Stimulated activated CD4-positive, alpha-beta T cell treated with anti-CD3 and anti-CD28 coated beads, TNF-alpha, amount 100 ng/mL, for 1 hour (primary cell): ENCODE measurements at places on chromosomes 16 and 17.

DNA sequence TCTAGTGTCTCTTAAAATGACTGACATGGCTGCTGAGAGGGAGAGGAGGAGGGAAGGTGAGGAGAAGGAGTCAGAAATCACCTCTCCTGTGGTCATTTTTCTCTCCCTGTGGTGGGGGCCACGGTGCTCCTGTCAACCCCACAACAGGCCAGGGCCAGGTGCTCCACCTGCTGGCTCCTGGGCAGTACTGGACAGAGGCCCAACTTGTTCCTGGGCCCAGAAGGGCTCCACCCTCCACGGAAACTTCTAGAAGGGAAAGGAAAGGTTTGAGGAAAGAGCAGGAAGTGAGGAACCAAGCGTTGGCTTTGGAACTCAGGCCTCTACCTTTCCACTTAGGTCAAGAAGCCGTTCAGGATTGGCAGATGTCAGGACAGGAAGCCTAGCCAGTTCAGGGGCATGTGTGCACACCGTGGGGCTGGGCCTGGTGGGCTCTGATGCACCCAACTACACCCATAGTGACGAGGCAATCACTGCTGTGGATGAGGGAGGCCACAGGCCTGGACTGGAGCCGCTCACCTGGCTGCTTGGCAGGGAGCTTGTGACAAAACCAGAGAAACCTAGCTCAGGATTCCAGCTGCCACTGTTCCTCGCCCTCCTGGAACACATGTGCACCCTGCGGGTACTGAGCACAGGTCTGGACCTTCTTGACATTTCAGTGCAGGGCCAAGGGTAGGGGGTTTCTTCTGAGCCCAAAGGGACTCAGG is 36.1 kb downstream of the WNT3 start:
- no peak for DNase-seq

DNA sequence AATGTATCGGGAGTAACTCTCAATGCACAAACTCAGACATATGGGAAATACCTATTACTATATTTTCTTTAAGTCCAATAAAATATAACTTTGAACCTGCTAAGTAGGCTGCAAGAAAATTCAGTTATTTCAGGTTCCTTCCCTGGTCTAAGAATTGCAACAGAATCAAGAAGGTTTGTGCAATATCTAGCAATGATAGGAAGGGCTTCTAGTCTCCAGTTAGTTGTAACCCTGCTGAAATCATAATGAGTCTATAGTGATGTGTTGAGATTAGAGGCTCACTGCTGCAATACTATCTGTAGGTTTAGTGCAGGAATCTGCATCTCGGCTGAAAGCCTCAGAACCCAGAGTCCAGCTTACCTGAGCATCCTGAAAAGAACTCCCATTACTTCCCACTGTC is 110.5 kb downstream of the PMP22 start:
- no peak for DNase-seq

- no peak for DNase-seq
These were observed 10.8 kb upstream of the HSBP1 start for GRCh38 chr16:83797013-83797412.

GRCh38 chr16:48250520-48251278 is 3.4 kb upstream of the ABCC11 start:
- no peak for DNase-seq

GRCh38 chr17:79984045-79984840 is 51.4 kb downstream of the TBC1D16 start:
- DNase-seq, result no peak

- no peak for DNase-seq
These were observed 478.9 kb upstream of the PSMD7 start for GRCh38 chr16:73817526-73818324.

DNA sequence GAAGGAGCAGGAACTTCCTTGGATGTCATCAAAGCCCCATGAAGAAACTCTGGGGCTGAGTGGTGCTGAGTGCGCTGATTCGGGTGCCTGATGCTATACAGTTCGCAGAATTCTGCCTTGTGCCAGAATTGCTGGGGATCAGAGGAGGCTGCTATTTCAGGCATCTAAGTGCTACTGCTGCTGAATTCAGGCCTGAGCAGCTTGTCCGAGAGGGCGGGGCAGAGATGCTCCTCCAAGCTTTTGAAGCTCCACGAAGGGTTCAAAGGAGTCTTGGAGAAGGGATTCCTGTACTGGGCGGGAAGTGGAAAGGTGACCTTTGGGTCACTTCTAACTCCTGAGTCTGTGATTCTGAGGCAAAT is 227.8 kb downstream of the CCDC182 start:
- no peak for DNase-seq

- no peak for DNase-seq
These were observed 271.3 kb upstream of the CPHXL start for GRCh38 chr16:75997606-75998005.

DNA sequence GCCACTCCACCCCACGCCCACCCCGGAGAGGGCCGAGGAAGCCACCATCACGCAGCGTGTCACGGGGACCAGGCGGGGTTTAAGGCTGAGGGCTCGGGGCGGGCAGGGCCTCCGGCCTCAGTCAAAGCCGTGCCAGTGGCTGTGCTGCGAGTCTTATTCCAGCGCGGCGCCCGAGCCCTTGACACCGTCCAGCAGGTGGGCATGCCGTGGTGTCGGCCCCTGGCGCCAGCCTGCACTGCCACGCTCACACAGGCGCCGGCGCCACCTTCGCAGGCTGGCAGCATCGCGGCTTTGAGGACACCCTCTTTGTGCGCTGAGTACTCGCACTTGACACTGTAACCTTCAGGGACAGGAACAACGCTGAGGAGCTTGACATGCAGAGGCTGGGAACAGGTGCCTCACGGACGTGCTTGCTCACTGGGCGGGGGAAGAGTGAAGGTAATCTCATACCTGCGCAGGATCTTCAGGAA is 34.0 kb upstream of the ZNF629 start:
- DNase-seq, result no peak

GRCh38 chr17:82595893-82596292 is 52.4 kb downstream of the WDR45B start:
- no peak for DNase-seq

GRCh38 chr17:76239538-76240274 is 587 bp downstream of the RNF157 start:
- no peak for DNase-seq

DNA sequence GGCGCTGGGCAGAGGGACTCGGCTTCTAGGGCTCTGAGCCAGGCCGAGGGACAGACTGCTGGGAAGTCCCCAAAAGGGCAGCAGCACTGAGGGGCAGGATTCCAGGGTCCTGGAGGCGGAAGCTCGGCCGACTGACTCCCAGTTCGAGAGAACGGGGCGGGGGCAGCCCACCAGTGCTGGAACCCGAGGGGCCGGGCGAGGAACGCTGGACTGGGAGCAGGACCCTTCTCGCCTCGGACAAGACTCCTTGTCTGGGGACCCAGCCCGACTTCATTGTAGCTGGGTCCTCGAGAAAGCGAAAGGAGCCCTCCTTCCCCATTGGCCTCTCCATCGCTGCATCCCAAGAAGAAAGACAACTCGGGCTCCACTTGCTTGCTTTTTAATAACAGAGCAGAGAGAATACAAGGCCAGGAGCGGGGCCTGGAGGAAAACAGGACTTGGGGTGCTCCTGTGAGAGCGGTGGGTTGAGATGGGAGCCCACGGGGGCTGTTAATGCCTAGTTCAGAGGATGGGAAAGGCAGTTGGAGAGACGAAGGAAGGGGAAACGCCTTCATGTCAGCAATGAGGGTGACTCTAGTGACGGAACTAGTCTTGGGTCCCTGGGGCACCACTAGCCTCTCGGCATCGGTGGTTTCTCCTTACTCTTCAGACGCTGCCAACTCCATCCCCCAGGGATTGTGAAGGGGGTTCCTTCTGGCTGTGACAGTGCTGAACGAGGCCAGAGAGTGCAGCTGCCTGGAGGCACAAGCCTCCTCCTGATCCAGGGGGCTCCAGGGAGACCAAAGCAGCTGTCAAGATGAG is 492 bp upstream of the CAMTA2 start:
- no peak for DNase-seq

- no peak for DNase-seq
These were observed 2287.0 kb downstream of the TP53TG3F start for GRCh38 chr16:35746281-35746962.

DNA sequence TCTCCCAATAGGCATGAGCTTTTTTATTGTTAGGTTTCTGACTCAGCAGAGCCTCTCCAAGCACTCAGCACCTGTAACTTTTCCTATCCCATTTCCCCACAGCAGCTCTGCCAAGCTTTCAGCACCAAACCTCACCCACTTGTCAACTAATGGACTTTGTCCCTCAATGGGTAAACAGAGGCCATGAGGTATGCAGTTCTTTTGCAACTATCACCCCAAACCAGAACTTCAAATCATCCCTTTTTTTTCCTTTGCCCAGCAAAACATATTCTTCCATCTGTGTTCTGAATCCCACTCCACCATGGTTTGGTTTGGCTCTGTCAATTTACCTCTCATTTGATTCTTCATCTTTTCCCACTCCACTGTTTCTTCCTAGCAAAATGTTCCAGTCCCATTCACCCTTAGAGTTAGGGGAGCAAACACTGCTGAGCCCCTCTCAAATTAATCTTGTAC is 58.1 kb downstream of the TOX3 start:
- DNase-seq, result no peak

- no peak for DNase-seq
These were observed 7.5 kb downstream of the SLC5A11 start for GRCh38 chr16:24853169-24853824.

DNA sequence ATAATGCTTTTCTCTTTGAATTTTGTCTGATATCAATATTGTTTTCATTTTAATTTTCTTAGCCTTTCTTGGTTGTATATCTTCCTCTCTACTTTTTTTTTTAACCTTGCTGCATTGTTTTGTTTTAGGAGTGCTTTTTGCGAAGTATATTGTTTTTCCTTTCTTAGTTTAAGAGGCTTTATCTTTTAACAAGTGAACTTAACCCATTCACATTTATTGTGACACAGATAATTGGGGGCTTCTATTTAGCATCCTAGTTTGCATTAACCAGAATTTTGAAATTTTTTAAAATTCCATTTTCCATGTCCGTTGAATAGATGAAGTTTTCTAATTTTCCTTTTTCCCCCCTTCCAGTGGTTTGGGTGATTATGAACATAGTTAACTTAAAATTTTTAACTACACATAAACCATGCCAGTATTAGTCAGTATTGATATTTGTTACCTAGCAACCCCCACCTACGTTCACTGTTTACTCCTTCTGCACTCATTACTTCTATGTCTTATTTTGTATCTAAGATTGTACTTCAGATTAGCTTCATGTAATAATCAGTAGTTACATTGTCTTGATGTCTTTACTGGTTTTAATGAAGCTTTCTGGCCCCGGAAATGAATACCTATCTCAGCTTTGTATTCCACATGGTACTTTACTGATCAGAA is 44.4 kb downstream of the TNRC6A start:
- DNase-seq, result no peak

DNA sequence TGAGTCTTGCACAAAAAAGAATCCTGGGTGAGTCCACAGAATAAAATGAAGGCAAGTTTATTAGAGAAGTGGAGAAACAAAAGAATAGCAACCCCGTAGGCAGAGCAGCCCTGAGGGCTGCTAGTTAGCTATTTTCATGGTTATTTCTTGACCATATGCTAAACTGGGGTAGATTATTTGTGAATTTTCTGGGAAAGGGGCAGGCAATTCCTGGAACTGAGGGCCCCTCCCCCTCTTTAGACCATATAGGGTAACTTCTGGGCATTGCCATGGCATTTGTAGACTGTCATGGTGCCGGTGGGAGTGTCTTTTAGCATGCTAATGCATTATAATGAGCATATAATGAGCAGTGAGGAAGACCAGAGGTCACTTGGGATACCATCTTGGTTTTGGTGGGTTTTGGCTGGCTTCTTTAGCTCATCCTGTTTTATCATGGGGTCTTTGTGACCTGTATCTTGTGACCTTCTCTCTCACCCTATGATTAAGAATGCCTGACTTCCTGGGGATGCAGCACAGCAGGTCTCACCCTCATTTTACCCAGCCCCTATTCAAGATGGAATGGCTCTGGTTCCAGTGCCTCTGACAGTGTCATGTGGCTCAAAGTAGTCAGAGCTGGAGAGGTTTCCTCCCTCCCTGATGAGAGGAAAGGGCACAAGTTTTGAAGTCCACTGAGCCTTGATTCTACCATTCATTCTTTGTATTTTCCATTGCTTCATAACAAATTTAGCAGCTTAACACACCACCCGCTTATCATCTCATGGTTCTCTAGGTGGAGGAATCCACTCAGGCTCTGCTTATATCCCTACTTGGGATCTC is 55.7 kb upstream of the LGALS9 start:
- no peak for DNase-seq

DNA sequence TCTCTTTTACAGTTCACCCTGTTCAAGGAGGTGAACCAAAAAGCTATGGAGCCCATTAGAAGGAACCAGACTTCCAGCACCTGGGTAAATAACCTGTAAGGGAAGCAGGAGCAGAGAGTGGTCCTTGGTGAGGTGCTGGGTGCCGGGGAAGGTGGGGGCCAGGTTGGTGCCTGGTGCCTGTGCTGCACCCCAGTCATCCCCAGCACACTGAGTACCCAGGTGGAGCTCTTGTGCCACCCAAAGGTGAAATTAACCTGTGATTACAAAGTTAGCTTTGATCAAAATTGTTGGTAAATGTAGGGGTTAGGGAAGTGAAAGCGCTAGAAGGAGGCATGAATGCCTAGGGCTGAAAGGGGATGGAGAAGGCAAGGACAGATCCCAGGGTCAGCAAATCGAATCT is 58.6 kb downstream of the CDRT4 start:
- DNase-seq, result no peak

- DNase-seq, result no peak
These were observed 34.1 kb downstream of the IL21R start for GRCh38 chr16:27436065-27436464.

DNA sequence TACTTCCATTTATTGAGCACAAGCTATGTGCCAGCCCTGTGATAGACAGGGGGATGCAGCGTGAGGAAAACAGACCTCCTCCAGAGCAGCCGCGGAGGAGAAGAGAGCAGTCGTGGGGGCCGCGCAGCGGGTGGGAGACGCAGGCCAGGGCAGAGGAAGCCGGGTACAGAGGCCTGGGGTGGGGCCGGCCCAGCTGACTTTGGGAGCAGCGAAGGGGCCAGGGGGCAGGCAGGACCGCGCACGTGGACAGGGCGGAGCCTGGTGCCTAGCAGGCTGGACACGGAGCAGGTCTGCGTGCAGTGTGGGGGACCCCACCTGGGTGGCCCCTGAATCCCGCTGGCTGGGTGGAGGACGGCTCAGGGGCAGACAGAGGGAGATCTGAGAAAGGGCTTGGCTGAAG is 46.2 kb downstream of the ZFPM1 start:
- no peak for DNase-seq

- peak; percentile 16 for DNase-seq
These were observed 4.5 kb upstream of the TMEM92 start for GRCh38 chr17:50269477-50270434.

DNA sequence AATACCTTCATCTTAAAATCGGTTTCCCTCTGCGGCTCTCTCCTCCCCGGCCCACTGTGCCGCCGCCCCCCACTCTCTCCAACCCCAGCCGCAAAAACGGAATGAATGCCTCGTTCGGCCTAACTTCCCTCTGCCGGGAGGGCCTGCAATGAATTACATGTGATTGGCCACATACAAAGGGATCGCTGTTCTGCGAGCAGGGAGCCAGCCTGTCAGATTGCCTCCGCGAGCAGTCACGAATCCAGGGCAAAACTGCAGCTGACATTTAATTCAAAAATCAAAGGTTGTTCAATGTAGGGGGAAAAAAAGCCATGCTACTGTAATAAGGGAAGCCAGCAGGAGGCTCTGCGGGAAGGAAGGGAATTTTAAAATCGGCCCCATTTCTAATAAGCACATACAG is 84.9 kb downstream of the TBC1D16 start:
- no peak for DNase-seq
